ENCODE measurements at places on chromosomes 2 and 18. TPM values are rescaled to one million over a fixed set of nuclear protein-coding genes. Genes with fewer than 3 reads are reported as not detected.

Gene UGT1A9
- total RNA-seq: not detected

Gene SLC4A5
- total RNA-seq: not detected

Gene SP9
- total RNA-seq: not detected

Gene RPIA
- total RNA-seq: 25.3 TPM

Gene GREB1L
- total RNA-seq: 3.0 TPM

Gene ASXL3
- 0.13 TPM for total RNA-seq

Gene PSMA8
- not detected for total RNA-seq

Gene CGREF1
- 0.26 TPM for total RNA-seq

Gene AFF3
- total RNA-seq: 6.8 TPM

Gene LRRTM4
- total RNA-seq: 0.03 TPM

Measured in HT1080 (cell line).